GM23338 (cell line): ENCODE measurements at places on chromosomes 11 and 22.

DNA sequence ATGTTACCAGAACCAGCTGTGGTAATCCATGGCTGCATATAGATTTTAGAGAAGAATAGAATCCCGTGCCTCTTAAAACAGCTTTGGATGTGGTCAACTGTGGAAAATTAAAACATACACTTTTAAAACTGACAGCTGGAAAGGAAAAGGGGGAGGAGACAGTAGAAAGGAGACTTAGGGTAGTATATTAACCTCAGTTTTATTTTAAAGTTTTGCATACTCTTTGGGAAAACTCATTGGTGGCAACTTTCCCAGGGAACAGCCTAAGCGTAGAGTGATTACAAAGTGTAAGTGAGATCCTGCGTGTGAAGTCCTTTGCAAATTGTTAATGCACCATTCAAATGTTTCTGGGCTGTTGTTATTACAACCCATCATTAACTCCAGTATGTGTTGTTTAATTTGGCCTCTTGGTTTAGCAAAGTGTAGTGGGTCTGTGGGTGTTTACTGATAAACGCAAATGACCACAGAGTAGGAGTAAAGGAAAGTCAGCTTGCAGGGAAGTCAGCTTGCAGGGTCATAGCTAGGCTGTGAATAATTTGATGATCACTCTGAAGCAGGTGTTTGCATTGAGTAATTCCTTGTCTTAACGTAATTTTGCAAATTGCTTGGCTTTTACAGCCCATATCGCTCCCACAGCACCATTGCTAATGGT is 88.0 kb upstream of the DBX1 start:
- no peak for DNase-seq

GRCh38 chr11:115291325-115291724 is 212.9 kb downstream of the CADM1 start:
- DNase-seq = no peak

DNA sequence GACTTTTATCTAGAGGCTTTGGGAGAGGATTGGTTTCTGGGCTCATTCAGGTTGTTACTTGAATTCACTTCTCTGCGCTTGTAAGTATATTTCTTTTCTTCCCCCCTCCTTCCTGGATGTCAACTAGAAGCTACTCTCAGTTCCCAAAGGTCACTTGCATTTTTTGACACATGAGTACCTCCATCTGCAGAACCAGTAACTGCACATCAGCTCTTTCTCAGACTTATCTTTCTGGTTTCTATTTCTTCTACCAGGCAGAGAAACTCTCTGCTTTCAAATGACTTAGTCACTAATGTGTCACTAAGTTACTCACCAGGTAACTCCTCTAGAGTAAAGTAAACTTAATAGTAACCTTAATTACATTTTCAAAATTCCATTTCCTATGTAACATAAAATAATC is 773.0 kb upstream of the LUZP2 start:
- DNase-seq = no peak

- peak; percentile 54 for DNase-seq
Observed at GRCh38 chr11:65185869-65186341, 4.2 kb downstream of the CAPN1 start.

DNA sequence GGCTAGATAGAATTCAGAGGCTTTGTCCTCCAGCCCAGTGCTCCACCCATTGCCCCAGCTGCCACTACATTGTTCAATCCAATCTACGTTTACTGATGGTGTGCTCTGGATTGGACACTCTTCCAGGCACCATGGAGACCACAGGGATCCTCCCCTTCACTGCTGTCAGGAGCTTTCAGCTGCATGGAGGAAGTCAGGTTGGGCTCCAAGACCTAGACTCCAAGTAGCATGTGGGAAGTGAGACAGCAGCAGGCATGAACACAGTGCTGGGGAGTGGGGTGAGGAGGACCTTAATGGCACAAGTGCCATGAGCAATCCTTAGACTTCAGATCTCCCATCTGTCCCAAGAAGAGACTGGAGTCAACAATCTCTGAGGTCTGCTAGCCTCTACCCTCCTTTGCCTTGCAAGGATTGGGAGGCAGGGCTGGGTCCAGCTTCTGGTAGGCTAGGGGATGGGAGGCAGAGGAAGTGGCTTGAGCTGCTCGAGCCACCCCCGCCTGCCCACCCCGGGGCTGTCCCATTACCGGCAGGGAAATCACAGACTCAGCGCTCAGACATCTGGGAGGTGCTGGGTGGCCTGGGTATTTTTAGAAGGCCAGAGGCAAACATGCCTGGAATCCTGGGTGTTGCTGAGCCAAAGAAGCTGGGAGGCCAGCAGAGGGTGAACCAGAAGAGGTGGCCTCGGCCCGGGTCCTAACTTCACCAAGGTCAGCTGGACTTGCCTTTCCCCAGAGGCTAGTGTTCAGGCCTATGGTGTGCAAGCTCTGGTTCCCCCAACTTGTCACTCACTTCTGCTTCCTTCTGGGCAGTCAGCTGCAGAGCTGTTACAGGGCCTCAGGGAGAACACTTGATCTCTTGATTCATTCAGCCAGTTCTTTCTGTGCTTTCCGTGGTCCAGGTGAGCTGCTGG is 15.2 kb upstream of the FCHSD2 start:
- DNase-seq = no peak

DNA sequence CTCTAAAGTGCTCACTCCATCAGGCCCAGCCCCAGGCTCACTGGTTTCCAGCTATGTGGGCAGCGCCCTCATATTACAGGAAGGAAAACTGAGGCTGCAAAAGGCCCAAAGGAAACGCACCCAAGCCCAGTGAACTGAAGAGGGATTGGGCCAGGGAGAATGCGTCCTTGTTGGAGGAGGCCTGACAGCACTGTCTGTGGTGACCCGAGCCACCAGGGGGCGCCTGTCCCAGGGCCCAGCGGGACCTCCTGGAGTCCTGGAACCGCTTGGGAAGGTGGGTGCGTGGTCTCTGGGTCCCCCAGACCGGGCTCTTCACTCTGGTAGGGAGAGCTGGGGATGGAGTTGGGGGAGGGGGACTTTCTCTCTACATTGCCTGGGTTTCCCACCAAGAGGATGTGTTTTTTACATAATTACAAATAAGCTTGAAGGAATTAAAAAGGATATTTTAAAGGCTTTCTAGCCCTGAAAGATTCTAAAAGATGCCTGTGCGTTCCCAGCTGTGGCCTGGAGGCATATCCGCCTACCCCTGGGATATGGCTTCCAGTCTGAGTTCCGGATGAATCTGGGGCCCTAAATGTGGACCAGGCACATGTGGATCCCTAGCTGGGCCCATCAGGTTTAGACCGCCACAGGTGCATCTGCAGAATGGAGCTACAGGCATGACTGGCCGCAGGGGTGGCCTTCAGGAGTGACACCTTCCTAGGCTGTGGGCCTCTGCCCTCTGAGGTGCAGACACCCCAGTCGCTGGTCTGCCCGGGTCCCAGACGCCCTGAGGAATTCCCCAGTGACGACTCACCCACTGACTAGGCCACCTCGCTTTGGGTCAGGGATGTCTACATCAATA is 4.2 kb downstream of the SPI1 start:
- peak; percentile 94 for DNase-seq

DNA sequence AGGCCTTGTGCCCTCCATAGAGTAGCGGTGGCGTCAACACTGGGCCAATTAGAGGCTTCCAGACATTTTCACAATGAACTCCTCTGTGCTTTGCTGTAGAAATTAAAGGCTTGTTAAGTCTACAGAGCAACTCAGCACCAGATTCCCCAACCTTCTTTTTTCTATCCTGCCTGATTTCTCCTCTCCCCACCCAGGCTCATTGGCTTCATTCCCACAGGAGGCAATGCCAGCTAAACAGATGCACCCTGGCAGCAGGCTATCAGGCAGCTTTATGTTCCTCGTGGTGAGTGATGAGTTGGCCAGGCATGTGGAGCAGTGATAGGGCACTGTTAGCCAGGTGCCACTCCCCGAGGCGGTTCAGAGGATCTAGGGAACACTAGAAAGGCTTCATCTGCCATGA is 4.8 kb downstream of the DIXDC1 start:
- no peak for DNase-seq

DNA sequence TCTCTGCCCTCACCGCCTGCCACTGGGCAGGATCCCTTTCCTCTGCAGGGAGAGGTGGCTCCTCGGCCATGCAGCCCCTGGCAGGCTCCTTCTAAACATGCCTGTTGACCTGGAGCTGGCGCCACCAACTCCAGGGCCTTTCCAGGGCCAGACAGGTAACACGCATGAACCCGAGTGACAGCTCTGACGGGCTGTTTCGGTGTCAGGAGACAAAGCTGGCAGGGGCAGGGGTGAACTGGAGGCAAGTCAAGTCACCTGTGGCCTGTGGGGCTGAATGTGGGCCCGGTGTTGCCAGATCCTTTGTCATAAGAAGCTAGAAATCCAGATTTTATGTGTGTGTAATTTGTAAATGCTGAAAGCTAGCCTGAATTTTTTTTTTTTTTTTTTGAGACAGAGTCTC is 11.3 kb downstream of the C22orf23 start:
- DNase-seq = no peak

- DNase-seq = no peak
Observed at GRCh38 chr11:118691926-118692830, 12.7 kb upstream of the TREH start.

GRCh38 chr11:134978388-134979088 is 566.5 kb upstream of the B3GAT1 start:
- peak; percentile 39 for DNase-seq

GRCh38 chr22:43526946-43527345 is 115.1 kb downstream of the MPPED1 start:
- DNase-seq = no peak

- peak; percentile 57 for DNase-seq
Observed at GRCh38 chr11:13776134-13776815, 107.8 kb downstream of the FAR1 start.

GRCh38 chr22:38755155-38755910 is 465 bp downstream of the SUN2 start:
- DNase-seq = peak; percentile 66

GRCh38 chr22:30033901-30034300 is 46.4 kb upstream of the HORMAD2 start:
- no peak for DNase-seq

DNA sequence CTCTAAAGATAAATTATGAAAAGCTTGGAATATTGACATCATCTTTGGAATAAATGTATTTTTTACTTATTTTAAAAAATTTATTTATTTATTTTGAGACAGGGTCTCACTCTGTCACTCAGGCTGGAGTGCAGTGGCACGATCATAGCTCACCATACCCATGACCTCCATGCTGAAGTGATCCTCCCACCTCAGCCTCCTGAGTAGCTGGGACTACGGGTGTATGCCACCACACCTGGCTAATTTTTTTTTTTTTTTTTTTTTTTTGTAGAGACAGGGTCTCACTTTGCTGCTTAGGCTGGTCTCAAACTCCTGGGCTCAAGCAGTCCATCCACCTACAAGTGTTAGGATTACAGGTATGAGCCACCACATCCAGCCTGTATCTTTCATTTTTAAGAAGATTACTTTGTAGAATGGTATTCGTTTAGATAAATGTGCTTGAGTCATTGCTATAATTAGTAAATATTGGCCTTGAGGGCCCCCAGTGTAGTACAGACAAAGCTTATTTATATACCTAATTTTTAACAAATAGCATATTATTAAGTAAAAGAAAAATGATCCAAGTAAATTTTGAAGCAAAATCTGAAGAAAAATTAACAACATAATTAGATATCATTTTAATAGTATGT is 8.5 kb downstream of the SWAP70 start:
- no peak for DNase-seq

- DNase-seq = no peak
Observed at GRCh38 chr11:105226091-105226490, 86.5 kb upstream of the CARD18 start.

DNA sequence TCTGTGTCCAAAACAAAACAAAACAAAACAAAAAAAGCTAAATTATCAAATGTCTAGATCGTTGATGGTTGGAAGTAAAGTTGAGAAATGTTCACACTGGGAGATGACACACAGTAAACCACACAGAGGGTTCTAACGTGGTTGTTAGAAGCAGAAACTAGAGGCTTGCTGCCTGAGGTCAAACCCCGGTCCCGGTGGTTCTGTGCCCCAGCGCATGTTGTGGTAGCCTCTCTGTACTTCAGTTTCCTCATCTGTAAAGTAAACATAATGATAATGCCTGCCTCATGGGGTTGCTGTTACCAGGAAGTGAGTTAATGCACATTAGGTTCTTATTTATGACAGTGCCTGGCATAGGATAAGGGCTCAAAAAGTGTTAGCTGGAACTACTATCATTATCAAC is 33.4 kb downstream of the PPARA start:
- DNase-seq = no peak

DNA sequence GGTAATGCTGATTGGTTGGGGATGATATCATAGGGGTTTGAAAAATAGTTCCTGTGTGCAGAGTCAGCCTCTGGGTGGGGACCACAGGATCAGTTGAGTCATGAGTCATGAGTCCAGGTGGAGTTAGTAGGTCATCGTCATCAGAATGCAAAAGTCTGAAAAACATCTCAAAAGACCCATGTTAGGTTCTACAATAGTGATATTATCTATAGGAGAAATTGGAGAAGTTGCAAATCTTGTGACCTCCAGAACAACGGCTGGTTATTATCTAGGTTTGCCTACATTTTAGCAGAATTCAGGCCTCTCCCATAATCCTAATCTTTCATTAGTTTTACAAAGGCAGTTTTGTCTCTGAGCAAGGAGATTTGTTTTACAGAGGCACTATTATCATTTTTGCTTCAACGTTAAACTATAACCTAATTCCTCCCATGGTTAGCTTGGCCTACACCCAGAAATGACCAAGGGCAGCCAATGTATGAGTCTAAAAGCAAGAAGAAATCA is 38.9 kb downstream of the MS4A2 start:
- DNase-seq = no peak

- DNase-seq = no peak
Observed at GRCh38 chr11:107710301-107710700, 1.6 kb downstream of the SLN start.

DNA sequence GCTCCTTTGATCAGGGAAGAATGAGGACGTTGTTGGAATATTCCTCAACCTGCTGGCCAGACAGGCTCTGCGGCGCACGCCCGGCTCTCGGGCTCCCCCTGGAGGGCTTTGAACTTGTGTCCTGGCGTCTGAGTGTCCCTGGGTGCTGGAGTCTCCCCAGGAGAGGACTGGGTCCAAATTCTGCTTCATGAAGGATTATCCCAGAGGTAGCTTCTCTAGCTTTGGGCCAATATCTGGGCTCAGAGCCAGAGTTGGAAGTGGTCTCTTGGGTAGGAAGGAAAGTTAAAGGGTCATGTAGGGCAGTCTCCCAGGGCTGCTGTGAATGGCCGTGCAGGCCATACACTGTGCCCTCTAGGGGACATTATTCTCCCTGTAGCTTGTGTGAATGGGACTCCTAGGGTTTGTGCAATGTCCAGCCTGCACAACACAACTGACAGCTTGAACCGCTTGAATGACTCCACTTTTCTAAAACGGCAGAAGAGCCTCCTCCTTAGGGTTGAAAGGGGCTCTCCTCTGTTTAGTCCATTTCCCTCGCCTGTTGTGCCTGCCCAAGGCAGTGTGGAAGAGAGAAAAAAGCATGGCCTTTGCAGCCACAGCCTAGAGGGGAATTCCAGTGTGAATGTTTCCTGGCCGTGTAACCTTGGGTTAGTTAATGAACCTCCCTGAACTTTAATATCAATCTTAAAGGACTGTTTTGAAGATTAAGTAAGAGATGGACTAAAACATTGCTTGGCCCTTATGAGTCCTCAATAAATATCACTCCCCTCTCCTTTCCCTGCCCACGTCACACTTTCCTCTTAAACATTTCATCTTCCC is 111.2 kb upstream of the THY1 start:
- peak; percentile 92 for DNase-seq
